ENCODE measurements at places on chromosomes 1 and 21.

DNA sequence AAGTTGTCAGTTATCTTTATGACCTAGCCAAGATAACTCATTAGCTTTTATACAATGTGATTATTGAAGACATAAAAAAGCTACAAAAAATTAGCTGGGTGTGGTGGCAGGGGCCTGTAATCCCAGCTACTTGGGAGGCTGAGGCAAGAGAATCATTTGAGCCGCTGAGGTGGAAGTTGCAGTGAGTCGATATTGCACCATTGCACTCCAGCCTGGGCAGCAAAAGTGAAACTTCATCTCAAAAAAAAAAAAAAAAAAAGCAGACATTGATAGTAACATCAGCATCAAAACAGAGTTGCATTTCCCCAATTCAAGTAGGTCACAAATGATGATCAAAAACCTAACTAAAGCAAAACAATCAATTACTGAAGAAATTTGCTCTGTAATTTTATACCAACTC lies 191.4 kb downstream of the PTGER3 start:
- no peak for DNase-seq

DNA sequence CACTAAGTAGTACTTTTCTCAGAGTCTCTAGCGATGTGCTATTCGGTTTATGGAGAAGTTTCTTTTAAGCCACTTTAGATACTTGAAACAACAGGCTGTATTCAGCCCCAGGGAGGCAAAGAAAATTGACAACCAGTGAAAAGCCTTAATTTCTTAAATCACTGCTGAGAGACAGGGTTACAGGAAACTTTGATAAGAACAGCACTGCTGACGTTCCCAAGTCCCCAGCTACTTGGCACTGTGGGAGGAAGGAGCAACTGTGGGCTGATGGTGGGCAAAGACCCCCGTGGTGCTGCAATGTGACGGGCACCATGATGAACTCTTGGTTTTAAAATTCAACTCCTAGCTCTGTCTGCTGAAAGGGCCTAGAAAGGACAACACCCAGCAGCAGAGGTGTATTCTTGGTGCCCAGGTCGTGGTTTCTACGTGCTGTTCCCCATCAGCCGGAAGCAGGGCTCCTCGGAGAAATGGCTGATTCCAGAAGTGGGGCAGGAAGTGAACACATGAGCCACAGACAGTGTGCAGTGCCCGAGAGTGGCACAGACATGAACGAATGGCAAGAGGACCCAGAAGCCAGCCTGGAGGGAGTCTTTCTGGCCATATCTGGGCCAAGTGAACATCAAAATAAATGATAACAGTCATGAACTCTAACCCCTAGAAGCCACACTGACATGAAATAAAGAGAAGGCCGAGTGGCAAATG lies 5.3 kb downstream of the PTTG1IP start:
- DNase-seq: no peak

GRCh38 chr1:40868051-40868723 lies 6.0 kb upstream of the CITED4 start:
- DNase-seq: no peak

DNA sequence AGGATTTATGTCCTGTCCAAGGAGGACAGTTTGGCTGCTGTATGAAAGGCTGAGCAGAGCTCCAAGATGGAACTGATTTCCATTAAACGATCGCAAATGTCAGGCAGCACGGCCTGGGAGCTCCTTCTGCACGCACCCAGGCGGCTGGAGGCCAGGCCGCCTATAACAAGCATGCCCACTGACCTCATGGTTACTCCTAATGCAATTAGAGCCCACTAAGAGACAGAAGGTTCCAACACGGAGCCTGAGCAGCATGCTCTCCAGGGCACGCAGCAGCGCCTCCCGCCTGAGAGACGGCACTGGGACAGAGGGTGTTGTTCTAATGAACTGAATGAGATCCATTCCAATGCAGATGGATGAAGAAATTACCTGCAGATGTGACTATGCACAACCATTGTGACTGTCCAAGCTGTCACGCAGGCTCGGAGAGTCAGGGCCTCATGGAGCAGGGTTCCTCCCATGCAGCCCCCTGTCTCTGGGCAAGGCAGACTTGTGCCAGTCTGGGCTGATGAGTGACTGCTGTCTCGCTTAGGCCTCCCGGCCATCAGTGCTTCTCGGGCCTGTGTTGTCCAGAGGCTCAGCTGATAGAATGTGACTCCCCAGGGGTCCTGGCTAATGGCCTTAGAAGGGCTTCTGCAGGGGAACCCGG lies 25.2 kb upstream of the CDCA8 start:
- no peak for DNase-seq

DNA sequence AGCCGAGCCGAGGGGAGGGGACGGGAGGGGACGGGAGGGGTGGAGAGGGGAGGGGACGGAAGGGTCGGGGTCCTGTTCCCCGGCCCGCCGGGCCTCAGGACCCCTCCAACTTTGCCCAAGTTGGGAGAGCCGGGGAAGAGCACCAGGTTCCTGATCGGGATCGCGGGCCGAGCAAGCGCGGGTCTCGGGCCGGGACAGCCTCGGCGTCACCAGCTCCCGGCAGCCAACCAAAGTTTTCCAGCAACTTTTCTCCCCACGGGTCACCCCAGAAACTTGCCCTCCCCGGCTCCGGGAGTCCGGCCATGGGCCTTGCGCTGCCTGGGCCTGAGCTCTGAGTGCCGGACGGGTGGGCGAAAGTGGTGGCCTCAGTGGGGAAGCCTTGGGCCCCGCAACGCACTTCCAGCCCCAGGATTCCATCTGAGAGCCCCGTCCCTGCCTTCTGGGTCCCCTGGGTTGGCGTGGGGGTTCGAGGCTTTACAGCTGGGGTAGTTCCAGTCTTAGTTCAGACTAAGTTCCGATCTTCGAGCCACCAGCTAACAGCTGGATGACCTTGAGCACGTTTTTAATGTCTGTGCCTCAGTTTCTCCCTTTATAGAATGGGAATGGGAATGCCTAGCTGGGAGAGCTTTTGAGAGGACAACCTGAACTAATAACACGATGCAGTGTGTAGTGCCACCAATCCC lies 458 bp downstream of the ZC3H12A start:
- DNase-seq: peak; percentile 27

GRCh38 chr1:9039761-9040658 lies 13.8 kb upstream of the SLC2A7 start:
- no peak for DNase-seq

DNA sequence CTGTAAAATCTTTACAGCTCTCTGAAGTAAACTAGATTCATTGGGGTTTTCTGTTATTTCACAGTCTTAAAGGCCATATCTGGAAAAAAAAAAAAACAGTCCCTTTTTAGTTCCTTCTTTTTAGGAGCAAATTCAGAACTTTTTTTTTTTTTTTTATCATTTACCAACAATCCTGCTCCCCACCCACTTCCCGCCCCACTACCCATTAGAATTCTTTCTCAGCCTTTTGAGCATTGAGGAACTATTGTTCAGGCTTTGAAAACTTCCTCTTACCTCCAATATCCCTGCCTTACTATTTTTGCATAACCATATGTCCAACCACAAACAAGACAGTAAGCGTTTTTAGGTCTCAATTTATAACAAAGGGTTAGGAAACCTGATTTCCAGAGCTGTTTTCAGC lies 330.1 kb downstream of the PLPP3 start:
- no peak for DNase-seq

DNA sequence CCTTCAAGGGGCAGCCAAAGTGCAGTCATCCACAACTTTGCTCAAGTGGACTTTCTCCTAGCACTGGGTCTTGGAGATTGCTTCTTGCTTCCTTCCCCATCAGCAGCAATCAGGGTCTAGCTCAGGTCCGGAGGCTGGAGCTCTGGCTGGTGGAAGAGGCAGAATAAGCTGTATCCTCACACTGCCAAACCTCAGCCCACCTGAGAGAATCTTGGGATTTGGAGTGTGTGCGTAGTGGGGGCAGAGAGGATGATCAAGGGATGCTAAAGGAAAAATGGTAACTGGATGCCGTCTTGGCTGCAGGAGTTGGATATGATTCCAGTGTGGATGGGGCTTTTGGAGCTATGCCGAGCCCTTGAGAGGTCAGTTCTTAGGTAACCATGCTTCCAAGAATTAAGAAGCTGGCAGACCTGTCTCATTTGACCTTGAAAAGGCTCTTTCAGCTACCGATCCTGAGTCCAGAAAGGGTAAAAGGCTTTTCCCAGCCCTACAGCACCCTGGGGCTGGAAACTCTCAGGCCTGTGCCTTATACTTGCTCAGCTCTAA lies 4.5 kb upstream of the NFASC start:
- DNase-seq: no peak

DNA sequence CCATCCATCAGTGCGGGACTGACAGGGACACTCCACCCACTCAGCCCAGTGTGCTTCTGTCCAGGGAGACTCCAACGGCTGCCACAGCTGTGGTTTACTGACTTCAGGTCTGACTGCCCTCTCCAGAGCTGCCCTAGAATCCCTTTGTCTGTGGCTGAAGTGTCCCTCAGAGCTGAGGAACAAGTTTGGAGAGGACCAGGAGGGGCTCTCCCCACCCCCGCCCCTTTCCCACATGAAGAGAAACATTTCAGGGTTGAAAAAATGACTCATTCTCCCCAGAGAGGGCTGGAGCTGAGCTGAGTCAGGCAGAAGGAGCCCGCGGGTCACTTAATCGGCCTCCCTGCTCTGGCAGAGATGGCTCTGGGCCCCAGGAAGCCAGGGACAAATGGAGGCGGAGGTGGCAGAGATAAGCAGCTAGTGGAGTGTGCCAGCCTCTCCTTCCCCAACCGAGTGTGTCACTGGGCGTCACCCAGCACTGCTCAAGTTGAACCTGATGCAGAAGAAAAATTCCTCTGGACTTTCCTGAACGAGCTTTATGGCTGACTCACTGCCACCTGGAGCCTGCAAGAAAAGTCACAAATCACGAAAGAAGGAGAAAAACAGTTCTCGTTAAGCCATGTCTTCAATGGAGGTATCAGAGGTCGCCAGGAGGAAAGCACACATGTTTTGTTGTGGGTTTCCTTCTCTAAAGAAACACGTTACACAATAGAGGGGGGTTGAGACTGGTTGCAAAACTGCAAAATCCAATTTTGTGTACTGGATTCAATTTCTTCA lies 34.3 kb upstream of the ECE1 start:
- peak; percentile 85 for DNase-seq

DNA sequence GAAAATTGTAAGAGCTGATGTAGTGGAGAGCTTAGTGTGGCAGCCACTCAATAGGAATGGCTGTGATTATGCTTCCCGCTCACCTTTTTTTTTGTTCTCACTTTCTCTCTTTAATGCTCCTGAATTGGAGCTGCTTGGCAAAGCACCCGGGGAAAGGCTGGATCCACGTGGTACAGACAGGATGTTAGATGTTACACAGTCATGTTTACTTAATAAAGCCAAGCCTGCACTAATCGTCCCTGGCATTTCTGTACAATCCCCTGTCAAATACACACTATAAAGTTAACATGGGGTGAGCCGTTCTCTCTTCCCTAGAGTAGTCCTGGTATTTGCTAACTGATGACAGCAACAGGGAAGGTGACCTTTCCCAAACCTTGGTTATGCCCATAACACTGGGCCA lies 187.8 kb downstream of the ZSCAN20 start:
- no peak for DNase-seq

- DNase-seq: no peak
Measured at GRCh38 chr21:32909393-32909792, 116.3 kb upstream of the OLIG2 start.

DNA sequence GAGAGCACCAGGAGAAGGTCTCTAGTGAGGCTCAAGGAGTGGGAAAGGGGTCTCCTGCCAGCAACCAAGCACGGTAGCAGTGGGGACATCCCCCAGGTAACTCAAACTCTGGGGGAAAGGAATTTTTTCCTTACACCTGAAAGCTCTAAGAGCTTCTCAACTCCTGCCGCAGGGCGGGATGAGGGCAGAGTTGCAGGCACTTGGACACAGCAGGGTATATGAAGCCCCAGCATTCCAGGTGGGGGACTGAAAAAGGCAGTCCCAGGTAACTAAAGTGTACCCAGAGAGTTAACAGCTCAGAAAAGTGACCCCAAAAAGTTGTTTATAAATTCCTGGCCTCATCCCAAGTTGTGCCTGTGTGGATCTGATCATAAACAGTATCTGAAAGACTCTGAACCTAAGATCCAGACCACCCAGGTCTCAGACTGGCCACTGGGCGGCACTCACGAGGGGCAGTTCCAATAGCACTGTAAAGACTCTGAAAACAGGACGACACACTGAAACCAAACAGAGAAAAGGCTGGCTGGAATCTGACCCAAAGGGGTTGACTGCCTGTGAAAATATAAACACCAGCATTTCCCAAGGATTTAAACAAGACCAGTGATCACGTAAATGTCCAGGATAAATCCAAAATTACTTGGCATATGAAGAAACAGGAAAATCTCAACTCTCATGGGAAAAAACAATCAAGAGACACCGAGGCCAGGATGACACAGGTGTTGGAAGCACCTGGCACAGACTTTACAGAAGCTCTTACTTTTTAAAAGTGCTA lies 47.5 kb downstream of the HSF2BP start:
- DNase-seq: peak; percentile 7

DNA sequence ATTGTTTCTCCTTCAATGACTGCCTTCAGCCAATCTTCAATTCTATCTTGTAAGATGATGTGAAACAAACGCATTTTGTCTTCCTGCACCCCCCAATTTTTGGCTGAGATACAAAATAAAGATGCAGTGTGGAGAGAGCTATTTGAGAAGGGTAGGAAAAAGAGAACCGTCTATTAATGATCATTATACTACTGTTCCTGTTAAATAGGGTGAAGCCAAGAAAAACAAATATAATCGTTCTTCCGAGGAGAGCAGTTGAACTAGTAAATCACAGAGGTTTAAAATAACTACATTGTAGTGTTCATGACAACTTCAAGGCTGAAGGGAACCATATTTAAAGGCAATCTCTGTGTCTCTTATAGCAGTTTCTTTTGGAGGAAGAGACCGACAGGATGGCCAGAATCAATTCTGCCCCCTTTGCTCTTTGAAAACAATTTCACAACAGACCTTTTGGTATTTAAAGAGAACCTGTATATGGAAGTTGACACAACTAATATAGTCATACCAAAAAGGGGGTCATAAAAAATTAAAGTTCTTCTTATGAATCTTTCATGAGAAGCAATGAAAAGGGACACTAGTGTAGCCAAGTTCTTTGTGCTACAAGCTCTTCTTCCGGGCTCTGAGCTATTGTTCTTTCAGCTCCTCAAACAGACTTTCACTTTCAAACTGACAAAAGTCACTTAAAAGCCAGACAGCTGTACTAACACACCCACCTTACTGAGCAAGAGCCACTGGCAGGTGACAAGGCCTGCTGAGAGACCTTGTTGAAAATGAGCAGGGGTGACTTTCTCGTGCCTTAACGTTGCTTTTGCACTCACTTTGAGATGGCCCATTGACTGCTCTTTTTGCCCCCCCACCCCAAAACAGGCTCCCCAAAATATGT lies 30.9 kb downstream of the PROX1 start:
- no peak for DNase-seq

- no peak for DNase-seq
Measured at GRCh38 chr1:219430419-219430818, 182.5 kb downstream of the ZC3H11B start.

- no peak for DNase-seq
Measured at GRCh38 chr1:203926025-203926540, 64.7 kb downstream of the SNRPE start.

GRCh38 chr1:26702680-26703038 lies 6.8 kb downstream of the ARID1A start:
- DNase-seq: no peak

- DNase-seq: no peak
Measured at GRCh38 chr21:15023776-15024175, 41.0 kb downstream of the NRIP1 start.
